Left ventricle myocardium superior (tissue), 1 donor: ENCODE measurements at places on chromosomes 1 and 21.

- DNase-seq, result no peak
Measured at GRCh38 chr1:60222360-60223115, 149.0 kb upstream of the C1orf87 start.

GRCh38 chr1:27428316-27429028 is 36.0 kb downstream of the GPR3 start:
- peak; percentile 69 for DNase-seq

DNA sequence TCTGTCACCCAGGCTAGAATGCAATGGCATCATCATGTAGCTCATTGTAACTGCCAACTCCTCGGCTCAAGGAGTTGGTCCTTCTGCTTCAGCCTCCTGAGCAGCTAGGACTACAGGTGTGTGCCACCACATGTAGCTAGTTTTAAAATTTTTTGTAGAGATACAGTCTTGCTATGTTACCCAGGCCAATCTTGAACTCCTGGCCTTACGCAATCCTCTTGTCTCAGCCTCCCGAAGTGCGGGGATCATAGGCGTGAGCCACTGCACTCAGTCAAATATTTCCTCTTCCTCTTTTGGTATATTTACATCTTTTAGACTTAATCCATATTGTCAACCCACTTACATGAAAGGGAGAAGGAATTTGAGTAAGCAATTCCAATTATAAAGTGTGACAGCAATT is 121.1 kb downstream of the EVI5 start:
- no peak for DNase-seq

DNA sequence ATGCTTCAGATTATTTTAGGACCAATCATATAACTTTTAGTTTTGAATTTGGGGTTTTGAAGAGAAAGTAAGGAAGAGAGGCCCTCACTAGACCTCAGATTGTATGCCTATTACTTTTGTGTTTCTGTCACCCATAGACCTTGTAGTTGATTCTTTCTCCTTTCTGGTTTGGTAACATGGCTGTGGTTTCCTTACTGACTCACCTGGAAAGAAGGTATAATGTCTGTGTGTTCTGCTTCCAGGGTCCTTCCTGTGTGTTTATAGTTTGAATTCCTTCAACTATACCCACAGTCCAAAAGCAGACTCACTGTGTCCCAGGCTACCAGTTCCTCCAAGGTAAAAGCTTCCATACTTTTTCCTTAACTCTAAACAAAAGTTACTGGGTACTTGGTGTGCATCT is 8.1 kb downstream of the SLC44A3 start:
- no peak for DNase-seq

DNA sequence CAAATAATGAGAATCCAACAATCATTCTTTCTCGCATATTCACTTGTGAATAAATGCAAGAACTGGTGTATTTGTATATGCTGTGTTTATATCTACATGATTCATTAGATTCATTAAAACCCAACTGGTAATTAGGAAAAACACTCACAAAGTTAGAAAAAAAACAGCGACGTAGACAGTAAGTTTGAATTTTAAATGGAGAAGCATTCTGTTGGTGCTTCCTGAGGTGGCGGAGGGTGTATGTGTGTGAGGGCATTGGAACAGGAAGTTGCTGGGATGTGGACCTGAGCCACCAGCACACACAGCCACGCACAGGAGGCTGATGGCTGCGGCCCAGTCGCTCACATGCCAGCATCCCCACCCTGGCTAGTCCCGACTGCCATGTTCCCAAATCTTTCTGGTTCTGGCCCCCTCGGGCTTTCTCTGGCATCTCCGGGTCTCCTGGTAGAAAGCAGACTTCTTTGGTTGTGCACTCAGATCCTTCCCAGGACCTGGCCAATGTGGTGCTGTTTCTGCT is 121.6 kb upstream of the IRF2BP2 start:
- DNase-seq, result peak; percentile 41

DNA sequence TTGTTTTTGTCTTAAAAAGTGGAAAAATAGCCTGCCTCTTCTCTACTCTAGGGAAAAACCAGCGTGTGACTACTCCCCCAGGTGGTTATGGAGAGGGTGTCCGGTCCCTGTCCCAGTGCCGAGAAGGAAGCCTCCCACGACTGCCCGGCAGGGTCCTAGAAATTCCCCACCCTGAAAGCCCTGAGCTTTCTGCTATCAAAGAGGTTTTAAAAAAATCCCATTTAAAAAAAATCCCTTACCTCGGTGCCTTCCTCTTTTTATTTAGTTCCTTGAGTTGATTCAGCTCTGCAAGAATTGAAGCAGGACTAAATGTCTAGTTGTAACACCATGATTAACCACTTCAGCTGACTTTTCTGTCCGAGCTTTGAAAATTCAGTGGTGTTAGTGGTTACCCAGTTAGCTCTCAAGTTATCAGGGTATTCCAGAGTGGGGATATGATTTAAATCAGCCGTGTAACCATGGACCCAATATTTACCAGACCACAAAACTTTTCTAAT is 35.0 kb upstream of the TDRD10 start:
- DNase-seq, result no peak

- peak; percentile 90 for DNase-seq
Measured at GRCh38 chr1:11037740-11038182, 9.3 kb downstream of the MASP2 start.

DNA sequence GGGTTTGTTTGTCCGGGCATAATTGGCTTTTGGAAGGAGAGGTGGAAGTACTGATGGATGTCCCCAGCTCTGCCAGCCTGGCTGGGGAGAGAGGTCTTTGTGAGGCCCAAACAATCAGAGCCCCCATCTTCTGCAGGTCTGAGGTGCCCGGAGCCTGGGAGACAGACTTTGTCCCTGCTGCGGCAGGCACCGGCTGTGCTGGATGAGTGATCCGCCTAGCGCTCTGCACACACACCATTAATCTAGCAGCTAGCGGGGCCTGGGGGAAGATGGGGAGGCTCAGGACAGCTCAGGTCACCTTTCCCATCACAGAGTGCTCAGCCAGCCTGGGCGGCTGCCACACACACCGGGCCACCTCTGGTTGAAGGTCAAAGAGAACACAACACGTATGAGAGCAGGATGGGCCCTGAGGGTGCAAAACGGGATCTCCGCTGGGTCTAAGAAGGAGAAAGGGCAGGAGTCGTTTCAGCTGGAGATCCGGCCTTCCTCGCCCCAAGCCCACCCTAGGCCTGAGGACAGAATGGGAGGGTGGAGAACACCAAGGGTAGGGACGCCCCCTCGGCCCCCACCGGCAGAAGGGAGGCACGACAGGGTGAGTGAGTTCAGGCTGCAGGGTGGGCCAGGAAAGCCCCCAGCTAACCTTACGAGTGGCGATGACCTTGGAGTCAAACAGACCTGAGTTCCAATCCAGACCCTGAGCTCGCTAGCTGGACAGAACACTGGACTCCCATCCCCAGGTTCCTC is 341.8 kb downstream of the NPHP4 start:
- no peak for DNase-seq

- DNase-seq, result no peak
Measured at GRCh38 chr1:3717715-3718601, 34.3 kb upstream of the CCDC27 start.

- no peak for DNase-seq
Measured at GRCh38 chr1:153611356-153611755, 1.6 kb downstream of the S100A16 start.

DNA sequence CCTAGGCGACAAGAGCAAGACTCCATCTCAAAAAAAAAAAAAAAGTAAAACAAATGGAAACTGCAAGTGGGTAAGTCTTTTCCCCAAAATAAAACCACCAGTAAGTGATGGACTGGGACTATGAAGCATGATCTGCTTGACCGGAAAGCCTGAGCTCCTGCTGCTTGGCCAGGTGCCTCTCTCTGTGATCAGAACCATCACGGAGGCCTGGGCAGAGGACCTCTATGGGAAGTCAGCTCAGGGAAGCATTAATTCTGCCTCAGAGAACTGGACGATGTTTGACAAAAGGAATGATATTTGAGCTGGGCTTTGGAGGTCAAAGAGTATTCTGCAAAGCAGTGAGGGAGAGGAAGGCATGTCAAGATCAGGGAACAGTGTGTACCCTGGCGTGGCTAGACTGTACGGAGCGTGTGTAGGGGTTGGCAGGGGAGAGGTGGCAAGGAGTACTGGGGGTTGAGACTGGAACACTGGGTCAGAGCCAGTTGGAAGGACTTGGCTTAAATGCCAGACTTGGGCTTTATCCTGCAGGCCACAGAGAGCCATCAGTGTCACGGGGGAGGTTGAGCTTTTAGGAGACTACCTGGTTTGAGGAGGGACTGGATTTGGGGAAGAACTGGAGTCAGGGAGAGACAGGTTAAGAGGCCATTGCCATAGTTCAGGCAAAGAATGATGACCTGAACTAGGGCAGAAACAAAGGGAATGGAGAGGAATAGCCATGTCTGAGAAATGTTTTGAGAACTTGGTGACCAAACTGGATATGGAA is 16.4 kb downstream of the ATP1A2 start:
- DNase-seq, result peak; percentile 75

DNA sequence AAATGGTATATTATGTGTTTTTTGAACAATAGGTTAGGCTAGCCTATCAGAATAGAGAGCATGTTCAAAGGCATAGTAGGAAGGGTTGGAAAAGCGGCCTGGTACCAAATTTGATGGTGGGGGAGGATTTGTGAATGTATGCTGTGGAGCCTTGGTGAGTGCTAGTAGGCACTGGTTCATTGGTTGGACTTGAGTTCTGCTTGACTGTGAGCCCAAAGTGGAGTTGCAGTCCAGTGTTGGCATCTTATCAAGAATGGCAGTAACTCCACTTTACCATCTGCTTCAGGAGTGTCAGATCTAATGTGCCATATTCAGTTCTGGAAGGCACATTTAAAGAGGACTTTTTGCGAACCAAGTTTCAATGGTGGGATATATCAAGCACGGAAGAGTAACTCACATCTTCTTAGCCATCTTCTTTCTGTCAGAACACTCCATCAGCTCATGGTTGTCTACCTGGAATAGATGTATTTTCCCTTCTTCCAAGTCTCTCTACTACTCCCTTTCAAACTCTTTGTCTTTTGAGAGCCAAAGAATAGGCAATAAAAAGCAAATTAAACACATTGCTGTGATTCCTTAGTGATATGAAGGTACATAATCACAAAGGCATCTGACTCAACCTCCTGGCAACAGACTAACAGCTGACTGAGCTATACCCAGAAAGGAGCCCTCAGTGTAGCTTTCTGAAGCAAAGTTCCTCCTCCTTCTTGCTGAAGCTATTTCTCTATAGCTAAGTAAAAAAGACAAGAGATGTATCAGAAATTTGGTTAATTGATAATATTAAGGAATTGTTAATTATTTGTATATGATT is 21.7 kb downstream of the LRRC8B start:
- DNase-seq, result no peak

- DNase-seq, result peak; percentile 39
Measured at GRCh38 chr1:231949277-231950091, 322.9 kb downstream of the DISC1 start.

- DNase-seq, result no peak
Measured at GRCh38 chr1:193674292-193674944, 488.0 kb upstream of the B3GALT2 start.

DNA sequence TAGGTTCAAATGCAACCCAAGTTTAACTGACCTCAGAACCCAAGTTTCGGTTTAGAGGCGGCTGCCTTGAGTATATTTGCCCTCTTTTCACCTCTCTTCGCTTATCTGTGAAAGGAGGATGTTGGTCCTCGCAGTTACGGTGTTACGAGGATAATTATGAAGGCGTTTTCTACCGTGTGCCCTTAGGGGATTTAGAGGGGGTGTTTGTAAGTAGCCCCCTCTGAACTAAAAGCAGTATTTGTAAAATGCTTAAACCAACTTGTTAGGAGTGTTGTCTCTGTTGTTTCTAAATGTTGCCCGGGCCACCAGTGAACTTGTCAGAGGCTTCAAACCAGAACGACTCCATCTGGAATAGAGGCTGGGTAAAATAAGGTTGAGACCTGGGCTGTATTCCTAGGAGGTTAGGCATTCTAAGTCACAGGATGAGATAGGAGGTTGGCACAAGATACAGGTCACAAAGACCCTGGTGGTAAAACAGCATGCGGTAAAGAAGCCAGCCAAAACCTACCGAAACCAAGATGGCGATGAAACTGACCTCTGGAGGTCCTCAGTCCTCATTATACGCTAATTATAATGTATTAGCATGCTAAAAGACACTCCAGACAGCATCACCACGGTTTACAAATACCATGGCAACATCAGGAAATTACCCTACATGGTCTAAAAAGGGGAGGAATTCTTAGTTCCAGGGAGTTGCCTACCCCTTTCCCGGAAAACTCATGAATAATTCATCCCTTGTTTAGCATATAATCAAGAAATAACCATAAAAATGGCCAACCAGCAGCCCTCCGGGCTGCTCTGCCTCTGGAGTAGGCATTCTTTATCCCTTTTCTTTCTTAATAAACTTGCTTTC is 1.0 kb upstream of the PSRC1 start:
- DNase-seq, result no peak

GRCh38 chr1:35692317-35692716 is 26.4 kb downstream of the C1orf216 start:
- DNase-seq, result no peak

DNA sequence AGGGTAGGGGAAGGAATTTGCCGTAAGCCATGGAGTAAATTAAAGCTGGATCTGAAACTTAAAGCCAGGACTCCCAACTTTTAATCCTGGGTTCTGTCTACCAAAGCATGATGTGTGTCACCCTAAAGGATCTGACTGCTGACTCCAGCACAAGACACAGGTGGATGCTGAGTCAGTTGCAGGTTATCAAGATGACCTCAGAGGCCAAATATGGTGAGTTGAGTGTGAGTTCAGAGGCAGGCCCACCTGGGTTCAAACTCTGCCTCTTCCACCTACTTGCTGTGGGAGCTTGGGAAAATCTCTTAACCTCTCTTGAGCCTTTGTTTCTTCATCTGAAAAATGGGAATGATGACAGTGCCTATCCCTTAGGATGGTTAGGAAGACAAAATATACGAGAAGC is 16.7 kb upstream of the LDLRAP1 start:
- DNase-seq, result no peak

- DNase-seq, result peak; percentile 40
Measured at GRCh38 chr1:36966242-36966641, 68.1 kb downstream of the GRIK3 start.

GRCh38 chr21:45830221-45830640 is 151.3 kb upstream of the COL6A1 start:
- no peak for DNase-seq

DNA sequence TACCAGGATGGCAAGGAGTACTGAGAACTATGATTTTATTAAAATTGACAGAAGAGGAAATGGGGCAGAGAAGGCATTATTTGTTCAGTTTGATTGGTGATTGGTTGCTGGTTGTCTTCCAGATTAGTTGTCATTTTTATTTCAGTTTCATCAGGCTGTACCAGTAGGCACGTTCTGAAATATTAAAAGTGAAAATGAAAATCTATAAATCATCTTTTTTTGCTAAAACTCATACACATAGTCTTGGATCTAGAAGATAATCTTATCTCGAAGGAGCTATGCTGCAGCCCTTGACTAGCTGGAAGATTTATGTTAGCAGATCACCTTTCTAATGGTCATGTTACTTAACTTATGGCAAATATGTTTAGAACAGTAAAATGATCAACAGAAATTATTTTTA is 29.0 kb downstream of the NEK7 start:
- no peak for DNase-seq
